ENCODE measurements at places on chromosomes 13 and 19. TPM values are rescaled to one million over a fixed set of nuclear protein-coding genes. Genes with fewer than 3 reads are reported as not detected.

DNA sequence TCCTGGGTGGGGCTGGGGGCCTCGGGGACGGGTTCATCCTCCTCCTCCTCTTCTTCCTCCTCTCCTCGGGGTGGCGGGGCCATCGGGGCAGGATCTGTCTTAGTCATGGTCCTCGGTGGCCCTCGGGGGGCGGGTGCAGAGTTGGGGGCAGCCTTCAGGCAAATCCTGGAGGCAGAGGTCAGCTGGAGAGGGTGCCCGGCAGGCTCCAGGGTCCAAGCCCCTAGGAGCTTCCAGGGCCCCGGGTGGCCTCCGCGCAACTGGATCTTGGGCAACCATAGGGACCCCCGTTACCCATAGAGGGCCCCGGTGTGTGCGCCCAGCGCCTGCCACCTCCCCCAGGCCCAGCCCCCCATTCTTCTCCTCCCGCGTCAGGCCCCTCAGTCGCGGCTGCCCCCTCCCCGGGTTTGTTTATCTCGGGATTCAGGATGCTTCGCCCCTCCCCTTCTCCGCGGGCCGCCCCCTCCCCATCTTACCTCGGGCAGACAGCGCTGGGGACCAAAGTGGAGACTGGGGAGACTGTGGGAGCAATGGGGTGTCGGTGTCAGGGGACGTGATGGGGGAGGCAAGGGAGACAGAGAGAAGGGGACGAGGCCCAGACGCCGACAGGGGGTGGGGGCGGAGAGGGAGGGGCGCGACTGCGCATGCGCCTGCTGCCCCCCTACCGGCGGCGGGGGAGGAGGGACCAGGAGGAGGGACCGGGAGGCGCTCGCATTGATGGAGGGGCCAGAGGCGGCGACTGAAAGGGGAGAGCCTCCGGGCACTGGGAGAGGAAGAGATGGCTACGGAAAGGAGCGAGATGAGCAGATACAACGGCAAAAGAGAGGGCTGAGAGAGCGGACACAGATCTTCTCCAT lies at the start of gene CLIP3:
Gene CLIP3, minus strand, starts transcription at position 623 of the 854 bp plus-strand sequence. Its CDS starts 516 bp downstream, at position 107.
- DNase-seq, result peak; percentile 65

DNA sequence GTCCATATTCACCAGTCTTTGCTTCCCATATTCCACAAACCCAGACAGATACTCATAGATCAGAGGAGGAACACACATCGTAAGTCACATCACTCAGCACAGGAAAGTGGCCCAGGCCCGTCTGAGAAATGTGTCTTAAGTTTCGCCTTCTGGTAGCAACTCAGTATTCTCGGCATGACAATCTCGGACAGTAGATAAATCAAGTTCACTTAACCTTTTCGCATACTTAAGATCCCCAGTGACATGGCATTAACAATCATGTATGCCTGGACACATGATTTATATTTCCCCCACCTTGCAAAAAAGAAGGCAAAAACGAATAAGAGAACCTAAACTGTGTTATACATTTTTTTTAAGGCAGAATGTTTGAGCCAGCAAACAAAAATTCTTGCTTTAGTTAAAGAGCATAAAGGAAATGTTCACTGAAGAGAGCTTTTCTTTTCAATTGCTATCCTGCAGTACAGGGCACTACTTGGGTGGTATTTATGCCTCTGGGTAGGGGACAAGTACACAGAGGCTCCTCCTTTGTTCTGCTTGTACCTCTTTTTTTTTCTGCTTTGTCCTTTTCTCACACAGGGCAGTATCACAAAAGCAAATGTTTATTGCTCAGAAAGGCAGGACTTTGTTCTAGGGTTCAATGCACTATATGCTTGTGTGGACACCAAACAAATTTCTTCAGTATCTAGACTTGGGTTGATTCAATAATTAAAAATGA lies 360.6 kb downstream of the TDRD3 start:
- no peak for DNase-seq

- no peak for DNase-seq
Observed at GRCh38 chr13:40343550-40344269, 322.7 kb downstream of the FOXO1 start.

Gene ZNF497
- 2.4 TPM for total RNA-seq

Gene URAD
- total RNA-seq, result not detected

DNA sequence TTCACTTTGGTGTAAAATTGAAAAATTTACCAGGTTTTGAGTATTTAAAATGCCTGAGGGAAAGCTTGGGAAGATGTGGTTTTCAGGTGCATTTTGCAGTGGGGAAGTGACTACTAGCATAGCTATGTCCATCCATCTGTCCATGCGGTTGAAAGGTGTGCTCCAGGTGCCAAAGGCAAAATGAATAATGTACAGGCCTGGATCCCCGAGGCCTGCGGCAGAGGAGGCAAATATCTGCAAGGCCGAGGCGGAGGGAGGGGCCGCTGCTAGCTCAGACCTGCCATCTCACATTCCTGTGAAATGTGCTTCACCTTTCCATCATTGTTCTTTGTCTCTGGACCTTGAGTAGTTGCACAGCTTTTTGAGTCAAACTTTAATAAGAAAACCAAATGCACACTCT lies 65.5 kb downstream of the ERCC5 start:
- no peak for DNase-seq

DNA sequence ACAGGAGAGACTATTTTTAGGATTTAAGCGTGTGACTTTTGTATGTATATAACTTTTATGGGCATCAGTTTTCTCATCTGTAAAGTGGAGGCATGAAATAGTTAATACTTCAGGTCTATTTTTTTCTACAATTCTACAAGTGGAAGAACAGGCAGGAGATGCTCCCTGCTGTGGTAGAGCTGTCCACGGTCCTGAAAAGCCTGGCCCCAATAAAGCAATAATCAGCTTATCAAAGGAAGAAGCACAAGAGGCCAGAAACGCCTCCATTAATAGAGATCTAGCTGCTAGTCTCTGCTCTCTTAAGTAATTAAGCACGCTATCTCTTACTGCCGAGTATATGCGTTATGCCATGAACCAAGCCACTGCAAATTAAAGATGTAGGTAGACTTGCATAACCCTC lies 28.0 kb upstream of the WASF3 start:
- peak; percentile 48 for DNase-seq

DNA sequence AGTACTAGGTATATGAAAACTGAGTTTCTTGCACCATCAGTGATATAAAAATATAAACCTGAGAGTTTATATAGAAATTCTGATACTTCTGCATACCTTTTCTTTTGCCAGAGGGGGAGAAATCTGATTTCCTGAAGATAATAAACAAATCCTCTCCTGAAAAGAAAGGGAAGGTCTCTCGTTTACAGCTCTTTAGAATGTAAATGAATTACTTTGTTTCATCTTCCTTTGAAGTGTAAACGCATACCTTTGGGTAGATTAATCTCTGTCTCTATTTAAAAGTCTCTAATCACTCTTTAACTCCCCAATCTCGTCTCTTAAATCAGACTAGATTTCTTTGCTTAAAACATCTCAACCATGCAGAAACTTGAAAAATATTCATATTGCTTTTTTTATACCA lies 1092.9 kb downstream of the SLITRK5 start:
- DNase-seq, result no peak

Gene CYP2A7
- total RNA-seq, result not detected

- DNase-seq, result no peak
Observed at GRCh38 chr13:106762708-106763107, 194.8 kb upstream of the ARGLU1 start.

Gene PGLYRP2
- total RNA-seq, result not detected

DNA sequence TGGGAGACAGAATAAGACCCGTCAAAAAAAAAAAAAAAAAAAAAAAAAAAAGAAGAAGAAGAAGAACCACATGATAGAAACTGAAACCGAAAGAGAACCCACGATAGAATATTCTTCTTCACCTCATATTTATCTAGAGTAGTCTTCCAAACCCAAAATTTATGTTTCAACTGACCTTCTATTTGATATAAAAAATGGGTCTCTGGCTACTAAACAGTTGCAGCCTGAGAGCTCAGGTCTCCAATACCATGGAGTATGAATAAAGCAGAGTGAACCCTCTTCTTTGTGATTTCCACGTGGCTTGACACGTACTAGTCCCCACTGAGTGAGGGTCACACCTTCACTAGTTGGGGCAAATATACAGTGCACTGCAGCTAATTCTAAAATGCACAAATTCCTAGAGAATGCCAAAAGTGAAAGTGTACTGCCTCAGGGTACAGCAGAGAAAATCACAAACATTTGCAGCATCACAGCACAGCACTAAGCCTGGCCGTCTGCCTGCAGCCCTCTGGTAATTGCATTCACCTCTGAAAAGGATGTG lies 30.8 kb upstream of the RFC3 start:
- peak; percentile 22 for DNase-seq

DNA sequence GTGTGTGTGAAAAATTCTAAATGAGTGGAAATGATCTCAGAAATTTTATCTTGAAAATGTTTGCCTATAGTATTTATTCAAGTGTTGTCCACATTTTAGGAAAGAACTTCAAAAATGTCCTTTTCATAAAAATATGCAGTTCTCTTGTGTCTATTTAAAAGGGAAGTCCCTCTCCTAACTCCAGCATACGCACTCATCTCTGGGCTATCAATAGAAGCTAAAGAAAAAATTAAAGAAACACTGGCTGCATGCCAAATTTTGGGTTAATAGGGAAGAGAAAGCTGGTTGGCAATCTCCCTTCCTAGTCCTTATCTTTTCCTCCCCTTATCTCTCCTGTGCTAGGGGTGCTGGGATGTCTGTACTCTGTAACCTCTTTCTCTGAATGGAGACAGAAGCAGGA lies 313.3 kb downstream of the ENOX1 start:
- no peak for DNase-seq

Gene ZNF211
- total RNA-seq, result 15.8 TPM

- DNase-seq, result peak; percentile 100
Observed at GRCh38 chr19:1747285-1748114, 5.8 kb upstream of the ONECUT3 start.

GRCh38 chr13:24450530-24450929 lies 62.0 kb downstream of the PARP4 start:
- DNase-seq, result no peak

Gene PEAK3
- total RNA-seq, result 0.22 TPM

DNA sequence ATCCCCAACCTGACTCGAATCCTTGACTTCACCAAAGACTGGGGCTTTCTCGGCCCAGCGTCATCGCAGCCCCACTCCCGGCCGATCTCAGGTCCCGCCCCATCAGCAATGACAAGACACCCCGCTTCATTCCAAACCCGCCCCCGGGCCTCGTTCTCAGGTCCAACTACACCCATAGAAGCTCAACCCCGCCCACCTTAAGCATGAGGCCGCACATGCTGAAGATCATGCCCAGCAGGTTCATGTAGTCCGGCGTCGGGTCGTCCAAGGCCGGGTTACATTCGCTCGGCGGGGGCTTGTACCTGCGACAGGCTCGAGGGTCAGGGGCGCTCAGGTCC lies 2.3 kb downstream of the WDR83 start:
- DNase-seq, result peak; percentile 53

DNA sequence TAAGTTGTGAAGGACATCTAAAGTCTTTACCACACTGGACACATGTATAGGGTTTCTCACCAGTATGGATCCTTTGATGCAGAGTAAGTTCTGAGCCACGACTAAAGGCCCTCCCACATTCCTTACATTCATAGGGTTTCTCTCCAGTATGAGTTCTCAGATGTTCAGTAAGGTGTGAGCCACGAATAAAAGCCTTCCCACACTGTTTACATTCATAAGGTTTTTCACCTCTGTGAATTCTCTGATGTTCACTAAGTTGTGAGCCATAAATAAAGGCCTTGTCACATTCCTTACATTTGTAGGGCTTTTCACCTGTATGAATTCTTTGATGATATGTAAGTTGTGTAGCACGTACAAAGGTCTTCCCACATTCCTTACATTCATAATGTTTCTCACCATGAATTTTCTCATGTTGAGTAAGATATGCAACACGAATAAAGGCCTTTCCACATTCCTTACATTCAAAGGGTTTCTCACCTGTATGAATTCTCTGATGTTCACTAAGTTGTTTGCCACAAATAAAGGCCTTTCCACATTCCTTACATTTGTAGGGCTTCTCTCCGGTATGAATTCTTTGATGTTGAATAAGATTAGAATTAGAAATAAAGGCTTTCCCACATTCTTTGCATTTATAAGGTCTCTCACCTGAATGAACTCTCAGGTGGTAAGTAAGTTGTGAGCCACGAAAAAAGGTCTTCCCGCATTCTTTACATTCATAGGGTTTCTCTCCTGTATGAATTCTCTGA lies 29.8 kb downstream of the ZNF571 start:
- DNase-seq, result no peak

Gene RNF113B
- total RNA-seq, result not detected

Gene ERICH6B
- not detected for total RNA-seq

DNA sequence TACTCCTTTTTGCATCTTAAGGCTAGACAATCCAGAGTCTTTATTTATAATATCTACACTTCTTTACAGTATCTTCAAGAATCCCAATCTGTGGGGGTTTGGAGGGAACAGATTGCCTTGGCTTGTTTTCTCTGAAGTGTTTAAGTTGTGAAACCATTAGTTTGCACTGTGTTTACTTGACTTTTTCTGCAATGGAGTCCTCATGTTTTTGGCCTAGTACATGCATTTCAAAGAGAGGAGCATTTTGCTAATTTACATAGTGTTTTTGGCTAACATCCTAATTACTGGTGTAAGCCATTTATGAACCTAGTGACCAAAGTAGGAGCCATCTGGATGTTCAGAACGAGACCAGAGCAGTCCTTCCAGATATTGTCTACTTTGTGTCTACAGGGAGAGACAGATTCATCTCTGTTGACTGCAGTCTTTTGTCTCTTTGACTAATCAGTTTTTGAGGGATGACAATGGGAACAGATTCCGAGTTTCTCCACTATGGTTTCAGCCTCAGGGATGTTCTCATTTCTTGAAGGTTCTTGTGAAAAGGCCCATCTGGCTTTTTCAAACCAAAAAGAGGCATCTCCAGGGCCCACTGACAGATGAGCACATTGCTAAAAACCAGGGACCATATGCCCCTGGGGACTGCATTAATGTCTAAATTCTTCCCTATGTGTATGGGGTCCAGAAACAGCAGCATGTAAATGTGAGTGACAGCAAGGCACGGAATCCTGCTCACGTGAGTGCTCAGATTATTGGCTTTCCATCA lies 53.4 kb downstream of the ING1 start:
- DNase-seq, result no peak

DNA sequence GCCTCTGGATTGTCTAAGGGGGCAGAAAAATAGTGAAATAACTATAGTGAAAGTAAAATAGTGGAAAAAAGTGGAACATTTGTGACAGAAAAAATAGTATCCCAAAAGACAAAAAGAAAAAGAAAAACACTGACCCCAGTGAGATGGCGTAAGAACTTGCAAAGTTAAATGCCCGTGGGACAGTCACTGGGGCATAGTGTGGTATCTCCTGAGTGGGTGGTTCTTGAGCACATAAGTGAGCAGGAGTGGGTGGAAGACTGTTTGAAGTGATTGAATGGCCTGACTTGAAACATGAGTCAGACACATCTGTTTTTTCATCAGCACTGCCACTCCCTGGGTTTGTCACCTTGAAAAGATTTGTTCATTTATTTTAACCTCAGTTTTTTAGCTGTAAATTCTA lies 2.5 kb downstream of the ZNF430 start:
- peak; percentile 57 for DNase-seq

- DNase-seq, result no peak
Observed at GRCh38 chr13:73662833-73663232, 471.4 kb downstream of the KLF12 start.

- DNase-seq, result no peak
Observed at GRCh38 chr19:10339380-10339960, at the start of gene ICAM3. Gene ICAM3, minus strand, starts transcription at chr19:10339624. Its CDS starts 10 bp downstream, at chr19:10339614.

GRCh38 chr19:53662209-53662608 lies 30.4 kb downstream of the DPRX start:
- DNase-seq, result no peak

GRCh38 chr19:42515241-42515832 lies 12.9 kb downstream of the CEACAM1 start:
- no peak for DNase-seq

- DNase-seq, result no peak
Observed at GRCh38 chr19:49560358-49560900, 19.9 kb downstream of the NOSIP start.

Gene CLDN10
- not detected for total RNA-seq

Gene SYNGR4
- total RNA-seq, result not detected

Gene GTPBP3
- total RNA-seq, result 21.5 TPM

Data from A172 (cell line).